ENCODE measurements at places on chromosomes 5 and 9. TPM values are rescaled to one million over a fixed set of nuclear protein-coding genes. Genes with fewer than 3 reads are reported as not detected.
A peak's percentile ranks its signal among the peaks of the same experiment; 100 is the strongest.

GRCh38 chr5:160435532-160435931 lies 13.9 kb downstream of the PTTG1 start:
- no peak overlapping the region for H3K4me3 ChIP-seq
- no peak for DNase-seq
- no peak overlapping the region for H3K27ac ChIP-seq
- H3K4me1 ChIP-seq: peaks cover 6% of the 10 kb centered on the region

GRCh38 chr9:72147676-72148075 lies 1.6 kb upstream of the GDA start:
- H3K4me1 ChIP-seq: peaks cover 62% of the 10 kb centered on the region
- peak overlapping the region; percentile 83 for H3K27ac ChIP-seq
- H3K27me3 ChIP-seq: no peaks in the 10 kb centered on the region
- no peak overlapping the region for H3K4me3 ChIP-seq
- DNase-seq: no peak

The SPTAN1 gene
- total RNA-seq: 239 TPM

The QRFP gene
- total RNA-seq: not detected

GRCh38 chr5:146240951-146241350 lies 37.5 kb downstream of the RBM27 start:
- no peak overlapping the region for H3K27ac ChIP-seq
- H3K36me3 ChIP-seq: peaks cover 14% of the 10 kb centered on the region
- no peak for DNase-seq
- H3K4me3 ChIP-seq: no peak overlapping the region
- H3K27me3 ChIP-seq: no peaks in the 10 kb centered on the region

GRCh38 chr5:122019919-122020590 lies 58.0 kb downstream of the LOX start:
- H3K4me1 ChIP-seq: no peaks in the 10 kb centered on the region
- no peaks in the 10 kb centered on the region for H3K27me3 ChIP-seq
- H3K27ac ChIP-seq: no peak overlapping the region
- H3K4me3 ChIP-seq: no peak overlapping the region
- no peak for DNase-seq

- H3K36me3 ChIP-seq: no peaks in the 10 kb centered on the region
- H3K27me3 ChIP-seq: no peaks in the 10 kb centered on the region
- H3K4me3 ChIP-seq: no peak overlapping the region
- no peak overlapping the region for H3K27ac ChIP-seq
These were observed 143.3 kb upstream of the SMARCA2 start for GRCh38 chr9:1871626-1872419.

DNA sequence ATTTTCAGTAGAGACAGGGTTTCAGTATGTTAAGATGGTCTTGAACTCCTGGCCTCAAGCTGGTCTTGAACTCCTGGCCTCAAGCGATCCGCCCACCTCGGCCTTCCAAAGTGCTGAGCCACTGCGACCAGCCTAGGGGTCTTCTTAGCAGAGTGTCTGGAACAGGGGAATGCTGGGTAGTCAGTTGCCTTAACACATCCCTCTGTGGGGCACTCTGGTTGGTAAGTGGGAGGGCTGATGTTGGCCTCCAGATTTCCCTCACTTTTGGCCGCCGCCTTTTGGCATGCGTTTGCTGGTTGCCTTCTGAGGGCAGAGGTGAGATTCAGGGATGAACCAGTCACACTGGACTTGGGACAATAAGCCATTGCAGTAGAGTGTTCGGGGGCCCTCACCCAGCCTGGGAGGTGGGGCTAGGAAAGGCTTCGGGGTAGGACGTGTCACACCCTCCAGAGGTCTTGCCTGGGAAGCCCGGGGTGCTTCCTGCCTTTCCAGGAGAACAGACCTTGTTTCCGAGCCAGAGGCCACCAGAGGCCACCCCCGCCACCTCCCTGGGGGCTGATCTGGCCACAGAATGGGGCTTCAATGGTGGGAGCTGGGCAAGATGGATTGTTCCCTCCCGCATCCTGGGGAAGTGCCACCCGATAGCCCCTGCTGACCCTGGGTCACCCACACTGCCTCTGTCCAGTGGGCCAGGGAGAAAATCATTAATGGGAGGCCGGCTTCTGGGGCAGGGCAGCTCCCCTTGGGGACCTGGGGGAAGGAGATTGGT lies 13.3 kb downstream of the FGF18 start:
- H3K4me1 ChIP-seq: no peaks in the 10 kb centered on the region
- H3K36me3 ChIP-seq: no peaks in the 10 kb centered on the region
- no peak overlapping the region for H3K4me3 ChIP-seq

- no peak overlapping the region for H3K27ac ChIP-seq
- DNase-seq: no peak
- H3K36me3 ChIP-seq: no peaks in the 10 kb centered on the region
- peaks cover 5% of the 10 kb centered on the region for H3K4me1 ChIP-seq
These were observed 818 bp upstream of the FREM1 start for GRCh38 chr9:14911046-14911445.

DNA sequence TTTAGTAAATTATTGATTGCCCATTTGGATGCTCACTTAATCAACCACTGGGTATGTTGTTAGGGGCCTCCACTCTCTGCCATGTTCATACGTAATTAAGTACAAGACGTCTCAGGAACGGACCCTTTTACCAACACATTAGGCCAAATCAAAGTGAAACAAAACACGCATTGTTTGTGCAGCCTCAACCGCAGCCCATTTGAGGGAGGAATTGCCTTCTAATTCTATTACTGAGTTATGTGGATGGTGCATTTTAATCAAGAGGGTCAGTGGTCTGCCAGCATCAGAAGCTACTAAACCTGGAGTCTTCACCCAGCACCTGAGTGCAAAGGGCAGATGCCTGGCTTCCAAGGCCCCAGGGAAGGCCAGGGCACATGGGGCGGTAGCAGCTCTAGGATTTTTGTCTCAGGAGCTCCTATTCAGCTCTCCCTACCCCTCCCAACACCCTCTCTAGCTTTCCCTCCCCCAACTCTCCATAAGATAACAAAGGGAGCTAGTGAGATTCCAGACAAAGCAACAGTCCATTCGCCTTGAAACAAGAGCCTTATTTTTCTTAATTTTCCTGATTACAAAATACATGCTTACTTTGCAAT lies 7.9 kb upstream of the MED27 start:
- H3K27me3 ChIP-seq: peaks cover 35% of the 10 kb centered on the region
- H3K27ac ChIP-seq: no peak overlapping the region
- H3K36me3 ChIP-seq: no peaks in the 10 kb centered on the region
- H3K4me3 ChIP-seq: no peak overlapping the region
- DNase-seq: no peak
- H3K4me1 ChIP-seq: peaks cover 9% of the 10 kb centered on the region

DNA sequence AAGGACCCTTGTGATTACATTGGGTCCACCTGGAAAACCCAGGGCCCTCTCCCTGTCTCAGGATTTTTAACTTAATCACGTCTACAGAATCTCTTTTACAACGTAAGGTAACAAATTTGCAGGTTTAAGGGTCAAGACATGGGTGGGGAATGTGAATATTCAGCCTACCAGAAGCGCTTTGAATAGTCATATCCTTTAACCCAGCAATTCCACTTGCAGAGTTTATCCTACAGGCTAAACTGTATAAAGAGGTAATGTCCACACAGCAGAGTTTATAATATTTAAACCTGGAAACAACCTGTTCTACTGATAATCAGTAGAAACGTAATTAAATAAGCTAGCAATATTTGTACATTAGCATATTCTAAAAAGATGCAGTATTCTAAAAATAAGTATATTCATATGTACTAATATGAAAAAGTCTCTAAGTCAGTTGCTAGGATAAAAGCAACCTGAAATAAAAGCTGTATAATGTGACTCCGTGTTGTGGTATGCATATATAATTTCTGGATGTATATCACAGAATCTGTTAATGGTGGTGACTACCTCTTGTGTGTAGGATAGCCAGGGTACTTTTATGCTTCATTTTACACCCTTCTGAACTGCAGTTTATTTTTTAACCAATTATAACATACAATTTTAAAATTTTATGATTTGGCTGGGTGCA lies 14.1 kb upstream of the NIPAL4 start:
- 0 out of 2 replicates have a peak, but pooled peaks cover 10% of the 10 kb centered on the region for H3K4me1 ChIP-seq
- DNase-seq: no peak
- no peak overlapping the region for H3K4me3 ChIP-seq
- H3K27ac ChIP-seq: no peak overlapping the region
- no peaks in the 10 kb centered on the region for H3K36me3 ChIP-seq

GRCh38 chr5:171867786-171868185 lies 82.2 kb downstream of the SMIM23 start:
- H3K4me3 ChIP-seq: no peak overlapping the region
- H3K4me1 ChIP-seq: no peaks in the 10 kb centered on the region
- DNase-seq: no peak
- no peaks in the 10 kb centered on the region for H3K27me3 ChIP-seq
- no peak overlapping the region for H3K27ac ChIP-seq

GRCh38 chr5:89246864-89247263 lies 363.9 kb upstream of the MEF2C start:
- H3K27ac ChIP-seq: no peak overlapping the region
- H3K4me1 ChIP-seq: no peaks in the 10 kb centered on the region
- no peaks in the 10 kb centered on the region for H3K36me3 ChIP-seq
- DNase-seq: no peak

The FOXD4L5 gene
- 0.37 TPM for total RNA-seq

DNA sequence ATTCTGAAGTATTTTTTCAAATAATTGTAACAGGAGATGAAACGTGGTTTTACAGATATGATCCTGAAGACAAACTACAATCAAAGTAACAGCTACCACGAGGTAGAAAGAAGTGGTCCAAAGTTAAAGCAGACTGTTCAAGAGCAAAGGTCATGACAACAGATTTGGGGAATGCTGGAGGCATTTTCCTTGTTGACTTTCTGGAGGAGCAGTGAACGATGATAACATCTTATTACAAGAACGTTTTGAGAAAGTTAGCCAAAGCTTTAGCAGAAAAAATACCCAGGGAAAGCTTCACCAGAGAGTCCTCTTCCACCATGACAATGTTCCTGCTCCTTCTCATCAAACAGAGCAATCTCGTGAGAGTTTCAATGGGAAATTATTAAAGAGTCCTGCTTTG lies 145.4 kb upstream of the NREP start:
- H3K36me3 ChIP-seq: no peaks in the 10 kb centered on the region
- no peak overlapping the region for H3K4me3 ChIP-seq
- DNase-seq: no peak
- no peaks in the 10 kb centered on the region for H3K4me1 ChIP-seq
- H3K27me3 ChIP-seq: no peaks in the 10 kb centered on the region
- no peak overlapping the region for H3K27ac ChIP-seq

GRCh38 chr9:15353892-15354291 lies 46.9 kb upstream of the TTC39B start:
- H3K27me3 ChIP-seq: no peaks in the 10 kb centered on the region
- peaks cover 17% of the 10 kb centered on the region for H3K4me1 ChIP-seq
- no peak overlapping the region for H3K4me3 ChIP-seq
- DNase-seq: no peak

The ANKRD33B gene
- 32.1 TPM for total RNA-seq

GRCh38 chr5:114702136-114702535 lies 340.3 kb downstream of the KCNN2 start:
- H3K4me1 ChIP-seq: no peaks in the 10 kb centered on the region
- no peaks in the 10 kb centered on the region for H3K27me3 ChIP-seq
- H3K4me3 ChIP-seq: no peak overlapping the region
- no peak overlapping the region for H3K27ac ChIP-seq
- no peak for DNase-seq

The TAF11L10 gene
- not detected for total RNA-seq

GRCh38 chr5:100828898-100829356 lies 74.2 kb downstream of the ST8SIA4 start:
- H3K4me3 ChIP-seq: no peak overlapping the region
- no peak overlapping the region for H3K27ac ChIP-seq
- H3K36me3 ChIP-seq: no peaks in the 10 kb centered on the region
- H3K4me1 ChIP-seq: 0 out of 2 replicates have a peak, but pooled peaks cover 8% of the 10 kb centered on the region
- no peaks in the 10 kb centered on the region for H3K27me3 ChIP-seq

The OR1Q1 gene
- total RNA-seq: not detected

DNA sequence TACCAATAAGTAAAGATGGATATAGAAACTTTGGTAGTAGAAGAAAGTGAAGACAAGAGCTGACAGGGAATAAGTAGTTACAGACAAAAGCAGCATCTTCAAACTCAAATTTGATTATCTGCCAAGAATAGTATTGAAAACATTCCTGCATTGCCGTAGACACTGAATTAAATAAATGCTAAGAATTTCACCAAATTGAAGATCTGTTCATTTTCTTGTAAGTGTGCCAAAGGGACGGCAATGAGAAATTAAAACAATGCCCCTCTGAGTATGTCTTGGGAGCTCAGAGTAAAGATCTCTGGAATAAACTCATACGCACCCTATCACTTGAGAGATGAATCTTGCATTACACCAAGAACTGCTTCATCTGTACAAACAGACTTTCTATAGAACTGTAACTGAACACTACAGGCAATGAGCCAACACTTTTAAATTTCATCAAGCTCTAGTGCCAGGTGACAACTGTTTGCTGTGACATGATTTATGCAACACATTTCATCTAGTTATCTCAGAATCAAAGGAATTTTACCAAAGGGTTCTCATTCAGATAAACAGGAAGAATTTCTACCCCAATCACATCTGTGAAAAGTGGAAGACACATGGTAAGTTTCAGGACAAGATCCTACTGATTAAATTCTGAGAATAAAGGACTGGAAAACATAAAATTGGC lies 66.9 kb downstream of the RFX3 start:
- no peaks in the 10 kb centered on the region for H3K27me3 ChIP-seq
- H3K4me3 ChIP-seq: no peak overlapping the region
- H3K36me3 ChIP-seq: no peaks in the 10 kb centered on the region
- H3K27ac ChIP-seq: no peak overlapping the region
- DNase-seq: no peak
- no peaks in the 10 kb centered on the region for H3K4me1 ChIP-seq

DNA sequence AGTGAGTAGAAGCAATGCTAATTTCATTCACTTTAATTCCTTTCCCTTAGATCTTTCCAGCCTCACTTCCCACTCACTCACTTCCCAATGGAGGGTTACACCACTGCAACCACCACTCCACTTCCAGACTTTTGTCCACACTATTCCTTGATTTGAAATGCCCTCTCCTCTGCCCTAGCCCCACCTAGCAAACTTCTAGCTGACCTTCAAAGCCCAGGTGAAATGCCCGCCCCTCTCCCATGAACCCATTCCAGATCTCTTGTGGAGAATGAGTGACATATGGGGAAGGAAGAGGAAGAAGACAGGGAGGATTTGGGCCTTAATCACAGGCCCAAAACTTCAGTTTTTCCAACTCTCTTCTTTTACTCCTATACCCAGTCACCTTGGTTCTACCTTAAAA lies 37.1 kb downstream of the PFDN1 start:
- DNase-seq: no peak
- no peaks in the 10 kb centered on the region for H3K36me3 ChIP-seq
- no peaks in the 10 kb centered on the region for H3K27me3 ChIP-seq
- H3K4me3 ChIP-seq: no peak overlapping the region
- H3K27ac ChIP-seq: no peak overlapping the region
- peaks cover 28% of the 10 kb centered on the region for H3K4me1 ChIP-seq

The SEMA6A gene
- not detected for total RNA-seq

GRCh38 chr5:126188804-126189203 lies 234.4 kb upstream of the GRAMD2B start:
- H3K27me3 ChIP-seq: no peaks in the 10 kb centered on the region
- H3K4me1 ChIP-seq: no peaks in the 10 kb centered on the region
- H3K36me3 ChIP-seq: no peaks in the 10 kb centered on the region
- H3K4me3 ChIP-seq: no peak overlapping the region
- DNase-seq: no peak
